ENCODE measurements at places on chromosomes 6 and 20.
A peak's percentile ranks its signal among the peaks of the same experiment; 100 is the strongest.

DNA sequence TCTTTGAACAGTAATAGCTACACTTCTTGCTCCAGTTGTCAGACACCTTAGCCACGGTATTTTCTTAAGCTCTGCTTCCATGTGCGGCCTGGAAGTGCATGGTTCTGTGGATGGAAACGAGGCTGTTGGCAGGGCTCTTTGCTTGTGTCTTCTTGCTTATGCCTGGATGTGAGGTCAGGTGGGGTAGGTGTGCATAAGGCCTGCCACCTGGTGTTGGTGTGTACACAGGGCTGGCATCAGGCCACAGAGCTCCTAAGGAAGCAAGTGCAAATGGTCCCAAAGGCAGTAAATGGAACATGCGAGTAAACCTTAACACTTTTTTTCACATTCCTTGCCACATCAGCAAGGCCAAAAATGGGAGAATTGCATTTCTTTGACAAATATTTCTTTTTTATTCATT is 158.1 kb upstream of the GMDS start:
- DNase-seq = no peak

DNA sequence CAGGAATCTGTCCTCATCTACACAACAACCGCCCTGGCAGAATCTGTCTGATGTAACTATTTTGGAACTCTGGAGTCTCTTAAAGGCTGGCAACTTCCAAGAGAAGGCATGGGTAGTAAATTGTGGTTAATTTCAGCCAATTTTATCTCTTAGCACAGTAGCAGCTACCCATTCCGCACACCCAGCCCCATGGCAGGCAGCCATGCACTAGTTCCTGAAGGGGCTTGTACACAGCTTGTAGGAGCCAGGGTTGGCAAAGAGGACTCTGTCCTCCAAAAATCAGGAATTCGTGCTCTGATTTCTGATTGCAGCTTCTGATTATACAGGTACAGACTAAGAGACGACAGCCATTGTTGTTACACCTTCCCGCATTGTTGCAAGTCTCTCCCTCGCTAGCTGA is 155.9 kb downstream of the RNF144B start:
- DNase-seq = no peak

DNA sequence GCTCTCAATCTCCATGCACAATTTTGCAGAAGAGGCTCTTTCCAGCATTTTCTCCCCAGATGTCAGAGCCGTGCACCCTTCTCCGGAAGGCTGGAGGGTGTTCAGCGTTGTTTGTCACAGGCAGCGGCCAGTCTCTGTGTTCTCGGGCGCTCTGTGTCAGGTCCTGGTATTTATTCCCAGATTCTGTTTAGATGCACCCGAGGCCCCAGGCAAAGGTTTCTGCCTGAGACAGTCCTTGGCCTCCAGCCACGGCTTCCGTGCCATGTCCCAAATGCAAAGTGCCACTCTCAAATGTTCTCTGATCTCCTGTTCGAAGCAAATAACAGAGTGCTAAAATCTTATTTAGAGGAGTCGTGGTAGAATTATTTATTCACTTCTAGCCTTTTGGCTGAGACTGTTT is 140.3 kb upstream of the AGPAT4 start:
- DNase-seq = no peak

DNA sequence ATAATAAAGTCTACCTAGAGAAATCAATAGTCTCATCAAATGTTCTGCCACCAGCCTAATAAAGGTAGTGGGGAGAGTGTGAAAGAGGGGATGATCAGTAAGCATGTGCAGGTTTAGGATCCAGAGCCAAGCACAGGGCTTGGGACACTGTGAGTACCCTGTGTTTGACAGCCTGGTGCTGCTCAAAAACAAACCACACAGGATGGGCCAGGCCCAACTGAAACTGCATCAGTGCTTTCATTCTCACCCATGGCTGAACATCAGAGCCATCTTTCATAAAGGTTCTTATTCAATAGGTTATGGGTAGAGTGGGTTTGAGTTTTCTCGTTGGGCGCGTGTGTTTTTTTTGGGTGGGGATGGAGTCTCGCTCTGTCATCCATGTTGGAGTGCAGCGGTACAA is 87.3 kb upstream of the NHSL1 start:
- no peak for DNase-seq

DNA sequence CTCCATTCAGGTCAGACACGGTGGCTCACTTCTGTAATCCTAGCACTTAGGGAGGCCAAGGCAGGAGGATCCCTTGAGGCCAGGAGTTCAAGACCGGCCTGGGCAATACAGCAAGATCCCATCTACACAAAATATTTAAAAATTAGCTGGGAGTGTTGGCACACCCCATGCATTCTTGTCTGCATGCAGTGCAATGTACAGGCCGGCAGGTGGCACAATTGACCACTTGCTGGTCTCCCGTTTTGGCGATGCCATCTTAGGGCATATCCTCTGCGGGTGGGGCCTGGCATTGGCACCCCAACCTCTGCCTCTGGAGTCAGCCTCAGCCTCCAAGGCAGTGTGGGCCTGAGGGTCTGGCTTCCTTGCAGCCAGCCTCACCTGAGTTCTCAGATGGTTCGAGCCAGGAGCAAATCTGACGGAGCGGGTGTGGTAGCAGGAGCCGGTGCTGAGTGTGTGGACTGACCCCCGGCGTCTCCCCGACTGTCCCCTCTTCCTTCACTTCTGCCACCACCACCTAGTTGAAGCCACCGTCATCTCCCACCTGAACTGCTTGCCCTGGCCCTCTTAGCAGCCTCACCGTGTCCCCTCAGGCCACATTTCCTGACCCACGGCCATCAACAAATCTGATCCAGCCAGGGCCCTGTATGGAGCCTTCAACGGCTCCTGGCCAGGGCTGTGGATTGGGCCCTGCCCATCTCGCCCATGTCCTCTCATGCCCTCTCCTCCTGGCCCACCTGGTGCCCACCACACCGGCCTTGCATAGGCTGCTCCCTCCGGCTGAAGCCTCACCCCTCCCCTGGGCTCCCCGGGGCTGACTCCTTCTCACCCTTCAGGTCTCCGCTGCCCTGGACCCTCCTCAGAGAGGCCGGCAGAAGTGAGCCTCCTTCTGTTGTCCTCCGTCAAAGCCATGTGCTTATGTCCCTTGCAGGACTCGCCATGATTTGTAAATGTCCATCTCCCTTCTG is 44.0 kb downstream of the EFCAB8 start:
- DNase-seq = peak; percentile 42

DNA sequence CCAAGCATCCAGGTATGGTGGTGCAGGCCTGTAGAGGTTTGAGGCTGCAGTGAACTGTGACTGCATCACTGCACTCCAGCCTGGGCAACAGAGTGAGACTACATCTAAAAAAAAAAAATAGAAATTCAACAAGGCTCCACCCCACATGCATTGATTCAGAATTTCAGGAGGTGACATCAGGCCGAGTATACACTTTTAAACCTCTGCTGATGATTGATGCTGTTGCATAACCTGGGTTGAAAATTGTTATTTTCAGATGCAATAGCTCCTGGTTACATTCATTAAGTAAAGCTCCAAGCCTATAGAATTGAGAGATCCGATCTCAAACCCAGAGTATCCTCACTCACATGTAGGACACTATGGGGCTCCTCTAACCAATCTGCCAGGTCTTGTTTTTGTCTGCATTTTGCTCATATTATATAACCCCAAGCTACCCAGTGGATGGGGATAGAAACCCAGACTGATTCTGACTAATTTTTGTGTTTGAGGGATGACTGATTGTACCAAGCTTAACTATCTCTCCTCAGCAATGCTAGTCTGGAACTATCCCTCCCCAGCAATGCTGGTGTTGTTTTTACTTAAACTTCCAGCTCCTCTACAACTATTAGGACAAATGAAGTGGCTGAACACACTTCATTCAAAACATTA is 123.5 kb upstream of the PREP start:
- DNase-seq = no peak

- DNase-seq = peak; percentile 14
These were observed 674 bp downstream of the MAPK14 start for GRCh38 chr6:36028088-36028876.

- no peak for DNase-seq
These were observed 1.2 kb downstream of the TCFL5 start for GRCh38 chr20:62860391-62860923.

- no peak for DNase-seq
These were observed 415.9 kb downstream of the CD83 start for GRCh38 chr6:14533446-14533845.

DNA sequence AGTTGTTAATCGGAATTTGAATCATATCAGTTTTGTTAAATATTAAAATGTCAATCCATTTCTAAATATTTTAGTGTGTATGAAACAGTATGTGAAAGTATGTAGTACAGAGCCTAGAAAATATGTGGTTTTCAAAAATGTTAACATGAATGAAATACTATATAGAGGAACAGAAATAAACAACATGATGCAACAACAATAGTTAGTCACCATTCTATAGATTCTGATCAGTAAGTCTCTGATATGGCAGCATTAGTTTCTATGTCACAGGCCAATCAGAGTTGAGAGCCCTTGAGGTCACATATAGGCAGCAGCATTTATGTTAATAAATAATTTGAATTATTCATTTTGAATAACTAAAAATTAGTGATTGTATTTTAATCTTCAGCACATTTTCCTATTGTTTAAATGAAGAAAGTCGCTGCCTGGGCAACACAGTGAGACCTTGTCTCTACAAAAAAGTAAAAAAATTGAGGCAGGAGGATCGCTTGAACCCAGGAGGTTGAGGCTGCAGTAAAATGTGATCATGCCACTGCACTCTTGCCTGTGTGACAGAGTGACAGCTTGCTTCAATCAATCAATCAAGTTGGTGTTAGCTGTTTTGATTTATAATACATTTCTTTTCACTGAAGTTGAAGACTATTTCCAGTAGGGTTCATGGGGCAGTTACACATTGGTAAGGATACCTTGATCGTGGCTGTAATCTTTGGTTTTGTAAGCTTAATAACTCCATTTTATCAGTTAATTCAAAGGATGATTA is 11.5 kb upstream of the MAP3K7 start:
- no peak for DNase-seq

GRCh38 chr6:34242252-34243130 is 5.8 kb downstream of the HMGA1 start:
- no peak for DNase-seq

DNA sequence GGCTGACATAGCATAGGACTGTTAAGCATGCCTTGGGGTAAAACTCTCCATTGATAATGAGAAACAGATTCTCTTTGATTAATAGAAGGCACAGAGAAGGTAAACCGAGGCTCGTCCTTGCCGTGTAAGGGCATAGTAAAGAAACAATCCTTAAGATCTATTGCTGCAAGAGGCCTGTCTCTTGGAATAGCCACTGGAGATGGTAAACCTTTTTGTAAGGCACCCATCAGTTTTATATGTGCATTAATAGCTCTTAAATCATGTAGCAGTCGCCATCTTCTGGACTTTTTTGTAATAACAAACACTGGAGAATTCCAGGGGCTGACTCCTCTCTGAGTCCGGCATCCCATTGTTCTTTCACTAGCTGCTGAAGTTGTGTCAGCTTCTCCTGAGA is 8.4 kb upstream of the ABHD12 start:
- DNase-seq = no peak

DNA sequence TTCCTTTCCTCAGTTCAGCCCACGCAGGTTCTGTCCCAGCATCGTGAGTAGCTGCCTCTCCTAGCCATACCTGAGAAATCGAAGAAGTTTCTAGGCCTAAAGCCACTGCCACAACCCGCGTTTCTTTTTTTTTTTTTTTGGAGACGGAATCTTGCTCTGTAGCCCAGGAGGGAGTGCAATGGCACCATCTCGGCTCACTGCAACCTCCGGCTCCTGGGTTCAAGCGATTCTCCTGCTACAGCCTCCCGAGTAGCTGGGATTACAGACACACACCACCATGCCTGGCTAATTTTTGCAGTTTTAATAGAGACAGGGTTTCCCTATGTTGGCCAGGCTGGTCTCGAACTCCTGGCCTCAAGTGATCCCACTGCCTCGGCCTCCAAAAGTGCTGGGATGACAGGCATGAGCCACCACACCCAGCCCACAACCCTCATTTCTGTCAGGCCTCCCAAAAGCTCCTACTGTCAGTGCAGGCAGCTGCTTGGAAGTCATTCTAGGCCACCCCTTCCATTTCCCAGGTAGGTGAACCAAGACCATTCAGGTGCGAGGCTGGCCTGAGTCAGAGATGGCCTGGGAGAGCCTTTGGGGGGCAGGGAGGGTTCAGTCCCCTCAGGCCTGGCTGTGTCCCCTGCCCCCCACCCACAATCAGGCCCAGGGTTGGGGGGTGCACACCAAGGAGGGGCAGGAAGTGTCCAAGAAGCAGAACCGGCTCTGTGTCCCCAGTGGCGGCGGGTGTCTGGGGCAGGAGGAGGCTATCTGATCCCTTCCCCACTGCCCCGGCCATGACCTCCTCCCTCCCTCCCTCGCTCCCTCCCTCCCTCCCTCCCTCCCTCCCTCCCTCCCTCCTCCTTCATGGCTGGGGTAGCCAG is 47.2 kb downstream of the NOL4L start:
- DNase-seq = no peak

GRCh38 chr20:39960522-39961428 is 728.3 kb downstream of the MAFB start:
- no peak for DNase-seq

DNA sequence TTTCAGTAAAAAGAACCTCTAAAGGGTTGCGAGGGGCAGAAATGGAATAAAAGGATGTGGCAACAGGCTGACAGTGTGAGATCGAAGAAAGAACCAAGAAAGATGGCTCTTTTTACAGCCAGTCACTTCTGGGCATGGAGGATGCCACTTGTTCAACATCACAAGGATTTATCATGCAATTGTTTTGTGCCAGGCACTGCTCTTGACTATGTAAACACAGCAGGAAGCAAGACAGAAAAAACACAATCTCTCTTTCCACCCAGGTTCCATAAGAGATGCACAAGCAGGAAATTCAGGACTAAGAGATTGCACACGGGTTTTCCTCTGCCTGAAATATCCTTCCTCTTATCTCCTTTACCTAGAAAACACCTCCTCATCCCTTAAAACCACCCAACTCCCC is 38.0 kb downstream of the FOXA2 start:
- DNase-seq = no peak

DNA sequence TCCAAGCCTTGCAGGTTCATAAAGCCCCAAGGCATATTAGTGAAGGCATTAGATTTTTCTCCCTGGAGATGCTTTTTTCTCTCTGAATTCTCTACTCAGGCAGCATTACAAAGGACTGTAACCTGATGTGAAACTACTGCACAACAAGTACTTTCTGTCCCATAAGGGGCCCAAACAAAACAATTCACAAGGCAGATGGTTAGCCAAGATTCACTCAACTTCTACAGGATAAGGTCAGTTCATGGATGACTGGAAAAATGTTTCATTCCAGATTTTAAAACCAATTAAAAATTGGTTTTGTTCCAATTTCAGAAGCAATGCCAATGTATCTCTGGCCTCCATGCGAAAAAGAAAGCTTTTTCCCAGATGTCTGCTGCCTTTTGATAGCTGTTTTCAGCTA is 181.8 kb downstream of the KHDC1L start:
- DNase-seq = no peak

GRCh38 chr20:10856237-10857015 is 182.6 kb upstream of the JAG1 start:
- no peak for DNase-seq

DNA sequence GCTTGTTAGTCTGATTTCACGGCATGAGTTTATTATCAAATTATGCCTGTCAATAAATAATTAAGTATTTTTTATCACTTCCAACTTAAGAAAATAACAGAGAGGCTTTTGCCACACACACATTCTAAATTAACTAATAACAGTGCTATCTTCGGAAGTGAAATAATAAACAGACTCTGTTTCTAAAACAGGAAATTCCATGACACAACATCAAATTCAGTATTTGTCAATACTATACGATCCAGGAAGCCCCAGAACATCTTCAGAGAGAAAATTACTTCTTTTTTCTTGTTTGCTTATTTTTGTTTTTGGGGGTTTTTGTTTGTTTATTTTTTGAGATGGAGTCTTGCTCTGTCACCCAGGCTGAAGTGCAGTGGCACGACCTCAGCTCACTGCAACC is 150.7 kb upstream of the PRDM1 start:
- DNase-seq = no peak

- DNase-seq = no peak
These were observed 65.9 kb downstream of the FAM135A start for GRCh38 chr6:70479236-70479635.

All from stimulated activated CD8-positive, alpha-beta memory T cell treated with anti-CD3 and anti-CD28 coated beads, Interleukin-2, amount 100 ng/mL, for 48 hours (primary cell).